Right hindlimb (tissue), 1 donor: ENCODE measurements at places on chromosomes 2 and 18.

- no peak for DNase-seq
These were observed 102.6 kb downstream of the GBX2 start for GRCh38 chr2:236065314-236066160.

DNA sequence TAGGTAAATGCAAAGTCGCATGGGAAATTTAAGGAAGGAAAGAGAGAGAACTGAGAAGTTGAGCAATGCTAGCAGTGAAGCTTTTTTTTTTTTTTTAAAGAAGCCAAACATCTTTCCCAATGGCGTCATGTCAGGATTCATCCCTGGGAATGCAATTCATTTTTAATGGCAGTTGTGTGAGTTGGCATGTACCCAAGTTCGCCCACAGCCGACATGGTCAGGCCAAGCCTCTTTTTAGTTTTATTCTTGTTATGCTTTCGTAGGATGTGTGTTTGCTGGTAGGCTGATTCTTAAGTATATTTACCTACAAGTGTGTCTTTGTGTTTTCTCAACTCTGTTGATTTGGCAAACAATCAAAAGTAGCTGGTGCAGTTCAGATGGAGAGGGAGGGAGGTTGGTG lies 127.6 kb upstream of the ITGA6 start:
- peak; percentile 60 for DNase-seq

GRCh38 chr2:147348931-147349555 lies 495.8 kb upstream of the ACVR2A start:
- peak; percentile 27 for DNase-seq

DNA sequence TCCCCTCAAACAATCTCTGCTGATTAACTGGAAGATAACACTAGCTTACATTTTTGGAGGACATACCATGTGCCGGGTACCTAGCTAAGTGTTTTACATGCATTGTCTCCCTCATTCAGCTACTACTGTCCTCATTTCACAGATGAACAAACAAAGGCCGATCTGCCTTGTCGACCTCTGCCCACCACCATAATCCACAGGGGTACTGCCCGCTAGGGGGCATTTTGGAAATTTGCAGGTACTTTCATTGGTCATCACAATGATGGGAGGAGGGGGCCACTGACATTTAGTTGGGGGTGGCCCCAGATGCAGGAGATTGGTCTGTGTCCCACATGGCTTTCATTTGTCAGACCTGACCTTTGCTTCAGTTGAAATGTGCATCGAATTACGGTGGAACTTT lies 3.9 kb upstream of the TMEM163 start:
- DNase-seq: no peak

DNA sequence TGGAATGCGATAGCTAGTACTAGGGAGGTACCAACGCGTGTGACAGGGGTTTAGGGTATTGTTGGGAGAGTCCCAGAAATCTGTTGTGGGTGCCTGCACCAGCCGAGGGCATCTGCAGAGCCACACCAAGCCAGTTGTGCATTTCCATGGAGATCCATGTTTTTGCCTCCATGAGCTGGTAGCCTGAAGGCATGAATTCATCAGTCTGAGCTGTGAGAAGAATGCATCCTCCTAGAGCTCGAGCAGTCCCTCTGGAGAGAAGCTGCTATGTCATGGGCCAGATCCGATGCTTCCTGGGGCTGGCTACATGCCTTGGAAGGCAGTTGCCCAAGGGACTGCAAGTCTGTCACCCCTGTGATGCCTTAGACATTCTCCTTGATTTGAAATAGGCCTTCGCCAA lies 57.9 kb downstream of the LIPG start:
- DNase-seq: no peak

DNA sequence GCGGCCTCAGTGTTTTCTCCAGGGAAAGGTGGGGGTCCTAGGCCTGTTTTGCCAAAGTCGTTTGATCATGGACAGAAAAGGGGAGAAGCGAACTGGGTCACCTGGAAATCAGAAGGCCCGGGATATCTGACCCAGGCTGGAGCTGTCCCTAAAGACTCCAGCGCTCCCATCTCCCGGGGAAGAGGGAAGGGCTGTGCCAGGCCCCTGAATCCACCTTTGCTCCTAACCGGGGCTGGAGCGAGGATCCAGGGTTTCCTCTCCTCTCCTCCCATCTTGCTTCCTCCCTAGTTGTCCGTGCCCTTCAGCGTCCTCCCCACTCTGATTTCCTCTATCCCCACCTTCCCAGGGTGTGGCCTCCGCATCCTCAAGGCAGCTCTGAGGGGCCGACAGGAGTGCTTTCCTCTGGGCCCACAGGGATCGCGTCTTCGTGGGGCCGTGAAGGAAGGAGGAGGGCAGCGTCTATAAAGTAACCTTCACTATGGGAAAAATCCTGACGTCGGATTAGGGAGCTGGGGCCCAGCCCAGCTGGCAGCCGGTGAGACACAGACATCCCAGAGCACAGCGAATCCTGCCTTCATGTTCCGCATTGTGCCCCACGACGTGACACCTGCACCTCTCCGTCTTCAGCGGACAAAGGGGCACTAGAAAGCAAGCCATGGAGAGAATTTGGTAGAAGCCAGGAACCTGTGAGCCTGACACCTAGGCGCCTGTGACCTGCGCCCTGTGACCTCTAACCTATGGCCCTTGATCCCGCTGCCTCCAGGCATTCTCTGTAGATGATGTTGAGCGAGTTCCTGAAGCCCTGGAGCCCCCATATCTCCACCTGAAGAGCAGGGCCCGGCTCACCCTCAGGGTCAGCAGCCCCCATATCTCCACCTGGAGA lies 212.7 kb upstream of the SALL3 start:
- no peak for DNase-seq

GRCh38 chr2:98091738-98092137 lies 4.8 kb downstream of the VWA3B start:
- no peak for DNase-seq

DNA sequence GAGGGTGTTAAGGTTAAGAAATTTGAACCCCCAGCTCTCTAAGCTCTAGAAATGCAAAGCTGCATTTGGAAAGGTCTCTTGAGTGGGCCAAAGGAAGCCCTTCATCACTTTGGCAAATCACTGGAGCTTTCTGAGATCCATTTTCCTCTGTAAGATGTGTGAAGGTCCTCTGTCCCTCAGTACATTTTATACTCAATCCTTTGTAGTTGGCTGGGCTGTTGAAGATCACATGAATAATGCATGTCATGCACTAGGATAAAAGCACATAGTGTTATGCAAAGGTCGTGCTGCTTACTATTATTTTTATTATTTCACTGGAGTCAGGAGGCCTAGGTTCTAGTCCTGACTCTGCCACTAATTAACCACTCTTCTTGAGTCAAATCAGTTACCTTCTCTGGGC lies 124.9 kb downstream of the FSHR start:
- no peak for DNase-seq

DNA sequence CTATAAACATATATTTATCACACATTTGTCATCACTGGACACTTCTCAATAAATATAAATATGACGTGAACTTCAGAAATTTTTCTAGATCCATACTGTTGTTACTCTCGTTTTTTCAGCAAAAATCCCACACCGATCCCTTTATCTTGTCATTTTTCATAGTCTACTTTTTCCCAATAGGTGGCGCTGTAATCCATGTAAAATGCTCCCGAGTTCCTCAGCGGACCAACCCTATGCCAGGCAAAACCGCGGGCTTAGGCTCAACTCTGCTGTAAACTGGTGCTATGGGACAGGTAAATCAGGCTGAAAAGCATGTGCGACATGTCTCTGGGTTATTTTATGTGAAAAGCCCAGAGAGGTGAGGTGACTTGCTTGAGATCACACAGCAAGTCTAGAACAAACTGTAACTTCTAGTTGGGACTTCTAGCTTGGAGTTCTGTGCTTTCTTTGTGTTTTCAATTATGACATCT lies 104.0 kb downstream of the COBLL1 start:
- peak; percentile 44 for DNase-seq
